ENCODE measurements at places on chromosomes 3 and 15. TPM values are rescaled to one million over a fixed set of nuclear protein-coding genes. Genes with fewer than 3 reads are reported as not detected.

GRCh38 chr3:77530870-77531269, 491.0 kb downstream of the ROBO2 start:
- DNase-seq, result no peak

GRCh38 chr15:35834216-35834830, 288.4 kb upstream of the DPH6 start:
- DNase-seq, result no peak

DNA sequence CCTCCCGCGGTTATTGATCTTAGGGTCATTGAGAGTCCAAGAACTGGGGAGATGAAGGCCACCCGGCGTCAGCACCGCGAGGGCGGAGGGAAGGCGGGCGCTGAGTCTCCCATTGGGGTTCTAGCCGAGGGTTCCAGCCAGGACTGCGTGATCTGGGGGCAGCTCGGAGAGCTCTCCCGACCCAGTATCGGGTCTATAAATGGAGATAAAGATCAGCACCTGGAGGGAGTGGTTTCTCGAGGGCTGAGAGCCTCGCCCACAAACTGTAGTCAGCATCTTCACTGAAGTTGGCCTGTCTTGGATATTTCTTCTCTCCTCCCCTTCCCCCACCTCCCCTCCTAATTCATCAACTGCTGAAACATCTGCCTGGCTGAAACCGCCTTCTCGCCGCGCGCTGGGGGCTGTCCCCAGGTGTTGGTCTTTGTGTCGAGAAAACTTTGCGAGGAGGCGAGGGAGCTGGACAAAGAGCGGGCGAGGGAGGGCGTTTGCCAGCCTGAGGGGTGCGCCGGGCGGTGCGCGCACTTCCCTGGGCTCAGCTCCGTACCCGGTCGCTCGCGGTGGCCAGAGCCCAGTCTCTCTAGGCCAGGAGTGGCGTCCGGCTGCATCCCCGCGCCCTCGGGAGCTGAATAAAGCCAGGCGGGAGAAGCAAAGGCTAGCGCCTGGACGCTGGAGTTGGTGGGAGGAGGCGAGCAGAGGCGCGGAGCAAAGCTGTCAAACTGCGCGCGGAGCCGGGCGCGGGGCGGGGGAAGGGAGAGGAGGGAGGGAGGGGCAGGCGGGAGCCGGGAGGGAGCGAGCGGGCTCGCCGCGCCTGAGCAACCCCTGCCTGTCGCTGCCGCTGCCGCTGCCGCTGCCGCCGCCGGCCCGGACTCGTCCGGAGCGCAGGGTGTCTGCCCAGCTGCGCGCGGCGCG, at the start of gene ST8SIA2:
ST8SIA2 (plus strand) TSS at position 811 of the 909 bp plus-strand sequence. CDS start 184 bp downstream, outside the sequence.
- no peak for DNase-seq

- DNase-seq, result no peak
Measured at GRCh38 chr3:37707428-37708372, 154.0 kb upstream of the CTDSPL start.

DNA sequence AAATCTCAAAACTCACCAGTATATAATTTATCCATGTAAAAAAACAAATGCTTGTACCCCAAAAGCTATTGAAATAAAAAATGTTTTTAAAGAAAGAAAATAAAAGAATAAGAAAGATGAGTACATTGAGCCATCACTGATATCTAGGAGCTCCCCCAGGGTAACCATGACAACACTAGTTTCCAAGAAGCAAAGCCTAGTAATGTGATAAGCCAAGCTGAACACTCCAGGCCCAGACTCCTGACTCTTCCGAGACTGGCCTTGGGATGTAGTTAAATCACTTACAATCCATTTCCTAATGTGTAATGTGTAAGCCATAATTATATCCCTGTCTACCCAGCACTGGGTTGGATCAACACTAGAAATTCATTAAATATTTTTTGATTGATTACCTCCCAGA, 21.1 kb upstream of the ATP8B4 start:
- no peak for DNase-seq

DNA sequence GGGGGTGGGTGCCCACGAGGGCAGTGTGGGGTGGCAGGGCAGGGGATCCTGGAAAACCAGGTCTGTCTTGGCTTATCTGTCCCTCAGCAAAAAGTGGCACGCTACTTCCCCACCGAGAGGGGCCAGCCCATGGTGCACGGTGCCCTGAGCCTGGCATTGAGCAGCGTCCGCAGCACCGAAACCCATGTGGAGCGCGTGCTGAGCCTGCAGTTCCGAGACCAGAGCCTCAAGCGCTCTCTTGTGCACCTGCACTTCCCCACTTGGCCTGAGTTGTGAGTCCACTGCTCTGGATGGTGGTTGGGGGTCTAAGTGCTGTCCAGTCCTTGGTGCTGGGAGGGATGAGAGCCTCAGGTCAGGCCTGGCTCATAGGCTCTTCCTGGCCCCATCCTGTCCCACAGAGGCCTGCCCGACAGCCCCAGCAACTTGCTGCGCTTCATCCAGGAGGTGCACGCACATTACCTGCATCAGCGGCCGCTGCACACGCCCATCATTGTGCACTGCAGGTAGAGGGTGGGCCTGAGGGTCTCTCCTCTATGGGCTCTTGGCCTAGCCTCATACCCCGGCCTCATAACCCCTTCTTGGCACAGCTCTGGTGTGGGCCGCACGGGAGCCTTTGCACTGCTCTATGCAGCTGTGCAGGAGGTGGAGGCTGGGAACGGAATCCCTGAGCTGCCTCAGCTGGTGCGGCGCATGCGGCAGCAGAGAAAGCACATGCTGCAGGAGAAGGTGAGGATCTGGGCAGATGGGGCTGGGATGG, 31.1 kb downstream of the PTPN23 start:
- no peak for DNase-seq

DNA sequence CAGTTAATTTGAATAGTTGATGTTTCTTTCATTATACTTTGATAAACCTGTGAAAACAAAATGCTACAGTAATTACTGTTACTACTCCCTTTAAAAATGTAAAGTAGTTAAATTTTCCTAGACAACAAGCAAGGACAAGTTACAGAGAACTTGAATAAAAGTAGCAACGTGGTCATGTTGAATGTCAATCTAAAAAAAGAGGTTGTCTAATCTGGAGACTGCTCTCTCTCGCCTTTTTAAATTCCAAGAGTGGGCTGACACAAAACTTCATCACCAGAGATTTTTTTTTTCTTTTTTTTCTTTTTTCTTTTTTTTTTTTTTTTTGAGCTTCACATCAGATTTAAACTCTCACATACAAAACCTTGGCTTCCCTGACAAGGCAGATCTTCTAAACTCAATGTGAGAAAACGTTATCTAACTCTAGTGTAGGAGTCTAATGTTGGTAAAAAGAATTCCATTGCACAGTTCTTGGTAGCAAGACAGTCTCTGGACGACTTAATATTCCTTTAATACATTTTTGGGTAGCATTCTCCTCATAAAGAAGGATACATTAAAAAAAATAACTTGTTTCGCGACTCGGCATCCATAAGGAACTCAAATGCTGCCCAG, 4.1 kb downstream of the FOXP1 start:
- no peak for DNase-seq

DNA sequence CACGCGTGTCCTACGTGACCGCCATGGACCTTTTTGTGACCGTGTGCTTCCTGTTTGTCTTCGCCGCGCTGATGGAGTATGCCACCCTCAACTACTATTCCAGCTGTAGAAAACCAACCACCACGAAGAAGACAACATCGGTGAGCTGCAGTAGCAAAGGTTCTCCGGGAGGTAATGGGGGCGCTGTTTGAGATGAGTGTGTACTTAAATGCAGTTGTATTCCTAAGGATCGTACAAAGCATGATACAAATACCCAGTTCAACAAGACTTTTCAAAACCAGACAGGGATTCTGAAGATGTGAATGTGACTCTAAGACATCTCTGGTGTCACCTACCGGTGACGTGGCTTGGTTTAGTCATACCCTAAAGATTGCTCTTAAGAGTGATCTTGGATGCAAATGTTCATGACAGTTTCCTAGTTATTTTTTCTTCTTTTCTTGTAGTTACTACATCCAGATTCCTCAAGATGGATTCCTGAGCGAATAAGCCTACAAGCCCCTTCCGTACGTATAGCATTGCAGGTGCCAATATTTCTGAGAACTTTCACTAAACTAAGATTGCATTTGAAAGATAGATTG, 556.6 kb downstream of the GABRG3 start:
- no peak for DNase-seq

GRCh38 chr3:143594206-143594605, 254.1 kb downstream of the SLC9A9 start:
- no peak for DNase-seq

GRCh38 chr15:66039117-66039871, 170.0 kb downstream of the RAB11A start:
- no peak for DNase-seq

DNA sequence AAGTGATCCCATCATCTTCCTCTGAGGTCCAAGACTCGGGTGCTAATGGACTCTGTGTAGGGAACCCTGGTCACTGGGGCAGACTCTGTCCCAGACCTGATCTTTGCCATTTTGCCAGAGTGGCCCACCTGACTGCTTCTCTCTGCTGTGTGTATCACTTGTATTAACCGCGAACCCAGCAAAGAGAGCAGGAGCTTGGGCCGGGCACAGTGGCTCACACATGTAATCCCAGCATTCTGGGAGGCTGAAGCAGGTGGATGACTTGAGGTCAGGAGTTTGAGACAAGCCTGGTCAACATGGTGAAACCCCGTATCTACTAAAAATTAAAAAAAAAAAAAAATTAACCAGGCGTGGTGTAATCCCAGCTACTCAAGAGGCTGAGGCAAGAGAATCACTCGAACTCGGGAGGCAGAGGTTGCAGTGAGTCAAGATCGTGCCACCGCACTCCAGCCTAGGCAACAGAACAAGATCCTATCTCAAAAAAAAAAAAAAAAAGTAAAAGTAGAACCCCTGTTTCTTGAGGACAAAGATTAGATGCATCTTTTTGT, 32.9 kb upstream of the CYP11A1 start:
- DNase-seq, result no peak

DNA sequence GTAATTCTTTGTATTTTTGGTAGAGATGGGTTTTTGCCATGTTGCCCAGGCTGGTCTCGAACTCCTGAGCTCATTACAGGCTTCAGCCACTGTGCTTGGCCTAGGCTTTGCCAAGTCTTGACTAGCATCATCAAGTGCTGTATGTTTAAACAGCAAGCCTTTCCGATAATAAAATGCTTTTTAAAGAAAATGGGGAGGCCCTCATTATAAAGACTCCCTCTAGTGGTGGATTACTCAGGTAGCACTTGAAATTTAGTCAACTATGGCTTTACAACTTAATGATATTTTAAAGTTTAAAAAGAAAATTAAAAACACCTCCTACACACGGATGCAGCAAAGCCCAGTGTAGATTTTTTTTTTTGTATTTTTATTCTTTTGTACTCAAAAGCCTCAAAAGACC, 213.6 kb downstream of the GAP43 start:
- no peak for DNase-seq

DNA sequence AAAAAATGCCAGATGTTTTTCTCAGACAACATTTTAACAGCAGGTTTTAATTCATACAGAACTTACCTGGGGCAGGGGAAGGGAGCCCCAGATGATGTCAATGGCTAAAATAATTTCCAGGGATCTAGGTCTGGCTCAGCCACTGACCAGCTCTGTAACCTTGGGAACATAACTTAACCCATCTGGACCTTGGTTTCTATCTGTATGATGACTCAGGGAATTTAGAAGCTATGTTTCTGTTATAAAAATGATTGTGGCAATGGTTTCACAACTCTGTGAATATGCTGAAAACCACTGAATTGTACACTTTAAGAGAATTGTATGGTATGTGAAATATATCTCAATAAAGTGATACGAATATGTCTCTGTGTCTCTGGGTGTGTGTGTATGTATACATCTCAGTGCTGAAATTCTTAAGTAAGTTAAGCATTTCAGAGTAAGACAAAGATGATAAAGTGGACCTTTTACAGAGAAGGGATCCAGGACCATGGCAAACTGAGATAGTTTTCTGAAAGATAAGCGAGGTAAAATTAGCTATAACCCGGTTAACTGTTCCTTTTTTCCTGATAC, 2.9 kb downstream of the SH3GL3 start:
- no peak for DNase-seq

GRCh38 chr15:28066231-28066630, 32.9 kb downstream of the OCA2 start:
- no peak for DNase-seq

- DNase-seq, result no peak
Measured at GRCh38 chr3:24985668-24986067, 442.4 kb upstream of the RARB start.

DNA sequence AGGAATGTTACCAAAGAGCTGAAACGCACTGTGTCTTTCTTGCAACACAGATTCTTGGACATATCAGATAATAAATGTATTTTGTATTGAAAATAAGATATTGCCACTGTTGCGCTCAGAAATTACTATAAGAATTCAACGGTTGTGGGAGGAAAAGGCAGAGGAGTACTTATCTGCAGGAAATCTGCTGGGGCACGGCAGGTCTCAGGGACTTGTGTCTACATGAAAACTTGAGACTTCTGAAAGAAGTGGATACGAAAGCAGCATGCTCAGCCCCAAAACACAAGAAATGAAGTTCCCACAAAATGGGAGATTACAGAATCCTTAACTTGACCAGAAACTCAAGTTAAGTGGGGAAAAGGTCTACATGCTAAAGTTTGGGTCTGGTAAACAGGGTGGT, 86.5 kb downstream of the IGSF11 start:
- DNase-seq, result no peak

GRCh38 chr3:51637941-51638471, 33.0 kb upstream of the TEX264 start:
- no peak for DNase-seq

- DNase-seq, result no peak
Measured at GRCh38 chr15:74631935-74632560, 16.4 kb downstream of the CLK3 start.

GRCh38 chr3:99789011-99789721, 28.5 kb upstream of the CMSS1 start:
- DNase-seq, result no peak

- DNase-seq, result no peak
Measured at GRCh38 chr3:192879346-192880031, 38.2 kb downstream of the MB21D2 start.

DNA sequence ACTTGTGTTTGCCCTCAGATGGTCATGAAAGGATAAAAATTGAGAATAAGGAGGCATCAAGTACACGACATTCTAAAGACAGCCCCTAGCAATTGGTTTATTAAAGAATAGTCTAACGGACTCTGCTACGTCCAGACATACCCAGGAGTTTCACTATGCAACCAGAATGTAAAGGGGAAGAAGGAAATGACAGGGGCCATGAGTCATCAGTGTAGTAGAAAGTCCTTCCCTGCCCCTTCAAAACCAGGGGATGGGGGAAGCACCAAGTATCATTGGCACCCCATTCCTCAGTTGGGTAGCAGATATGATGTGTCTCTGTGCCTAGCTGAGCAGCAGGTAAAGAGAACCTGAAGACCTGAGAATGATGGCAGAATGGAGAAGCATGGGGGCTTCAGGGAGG, 367.4 kb downstream of the IL20RB start:
- no peak for DNase-seq

DNA sequence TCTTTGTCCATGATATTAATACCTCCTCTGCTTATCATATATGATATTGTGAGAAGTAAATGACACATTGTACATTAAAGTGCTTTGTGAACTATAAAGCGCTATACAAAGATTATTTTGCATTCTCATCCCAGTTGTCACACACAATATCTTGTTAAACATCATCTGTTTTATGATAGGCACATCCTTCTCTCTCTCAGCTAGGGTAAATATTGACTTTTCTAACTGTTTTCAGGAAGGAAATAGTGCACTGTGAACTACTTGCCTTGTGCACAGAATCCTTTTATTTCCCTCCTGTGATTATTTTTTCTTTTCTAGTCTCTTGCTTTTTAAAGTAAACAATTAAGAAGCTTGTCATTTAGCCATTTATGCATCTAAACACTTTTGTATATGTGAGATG, 388.2 kb downstream of the LPP start:
- no peak for DNase-seq

The IGDCC3 gene
- 0.49 TPM for total RNA-seq

The SGO1 gene
- total RNA-seq, result 10.8 TPM

The SENP7 gene
- total RNA-seq, result 17.9 TPM

The TAGLN3 gene
- total RNA-seq, result 3.9 TPM

The CDHR4 gene
- total RNA-seq, result not detected

The ANKUB1 gene
- total RNA-seq, result not detected

Measured in vagina (tissue), 2 donors.